ENCODE measurements at places on chromosomes 5 and 9.

DNA sequence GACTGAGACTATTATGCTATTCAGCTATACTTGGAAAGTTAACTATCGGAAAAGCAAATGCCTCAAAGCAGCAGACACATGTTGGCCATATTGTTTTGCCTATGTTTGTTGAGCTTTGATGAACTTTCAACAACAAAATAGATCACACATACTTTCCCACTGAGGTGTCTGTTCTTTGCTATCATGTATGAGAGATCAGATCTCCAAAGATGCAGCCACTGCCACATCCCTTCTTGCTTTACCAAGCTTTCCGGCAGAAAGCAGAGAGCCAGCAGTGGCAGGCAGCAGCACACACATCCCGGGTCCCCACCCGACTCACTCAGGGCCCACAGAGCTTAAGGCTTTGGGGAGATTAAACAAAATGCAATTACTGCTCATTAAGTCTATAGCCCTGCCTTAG lies 18.8 kb downstream of the ZBTB5 start:
- DNase-seq, result no peak

DNA sequence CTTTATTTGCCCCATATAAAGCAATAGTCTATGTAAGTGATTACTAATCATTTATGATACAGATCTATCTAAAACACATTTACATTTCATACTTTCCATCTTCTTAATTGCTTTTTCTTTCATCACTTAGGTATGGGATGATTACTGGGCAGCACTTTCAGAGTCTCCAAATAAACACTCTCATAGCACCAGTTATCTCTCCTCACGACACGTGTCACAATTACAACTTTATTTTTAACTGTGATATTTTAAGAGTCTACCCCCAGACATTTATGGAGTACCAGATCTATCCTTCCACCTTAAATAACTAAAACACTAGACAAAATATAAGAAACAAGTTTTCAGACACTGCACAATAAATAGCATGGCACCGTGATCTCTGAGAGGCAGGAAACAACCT lies 32.9 kb downstream of the HOMER1 start:
- no peak for DNase-seq

GRCh38 chr9:116717150-116717549 lies 30.0 kb downstream of the TRIM32 start:
- DNase-seq, result peak; percentile 15

DNA sequence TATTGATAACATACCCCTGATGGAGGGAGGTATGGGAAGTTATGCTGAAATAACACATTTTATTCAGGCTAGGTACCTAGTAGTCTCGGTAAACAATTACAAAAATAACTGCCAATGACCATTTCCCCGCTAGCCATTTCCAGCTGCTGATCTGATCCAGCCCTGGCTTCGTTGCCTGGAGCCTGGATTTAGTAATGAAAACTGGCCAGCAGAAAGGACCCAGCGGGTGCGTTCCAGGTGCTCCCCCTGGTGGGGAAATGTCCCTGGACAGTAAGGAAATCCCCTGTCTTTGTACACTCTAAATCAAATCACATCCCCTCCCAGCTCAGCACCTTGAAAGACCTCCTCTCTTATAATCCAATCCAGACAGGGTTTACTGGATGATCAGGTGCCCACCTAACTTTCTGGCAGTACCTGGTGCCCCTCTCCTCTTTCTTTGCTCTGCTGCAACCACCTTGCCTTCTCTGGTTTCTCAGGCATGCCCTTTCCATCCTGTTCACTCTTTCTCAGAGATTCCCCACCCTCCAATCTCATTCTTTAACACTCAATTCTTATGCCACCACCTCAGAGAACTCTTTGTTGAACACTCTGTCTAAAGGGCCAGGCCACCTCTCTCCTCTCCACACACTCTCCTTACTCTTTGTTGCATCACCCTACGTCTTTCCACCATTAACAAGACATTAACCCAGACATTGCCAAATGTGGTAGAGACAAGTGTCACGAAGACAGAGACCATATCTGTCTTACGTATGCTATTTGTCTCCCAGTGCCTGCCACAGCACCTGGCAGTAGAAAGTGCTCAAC lies 50.1 kb upstream of the SMAD5 start:
- DNase-seq, result peak; percentile 36

- no peak for DNase-seq
Observed at GRCh38 chr5:56692359-56693219, 122.8 kb upstream of the MAP3K1 start.

Data from T-helper 2 cell (primary cell).